ENCODE measurements at places on chromosomes 2 and 18. TPM values are rescaled to one million over a fixed set of nuclear protein-coding genes. Genes with fewer than 3 reads are reported as not detected.

CEP192 gene
- total RNA-seq: 30.9 TPM

IL1R1 gene
- 1.3 TPM for total RNA-seq

CCDC68 gene
- 2.9 TPM for total RNA-seq

LRATD1 gene
- total RNA-seq: 177 TPM

PARD6G gene
- total RNA-seq: 21.5 TPM

IL37 gene
- total RNA-seq: not detected

GRCh38 chr2:101179982-101180381 lies 28.8 kb upstream of the TBC1D8 start:
- DNase-seq: no peak

DNA sequence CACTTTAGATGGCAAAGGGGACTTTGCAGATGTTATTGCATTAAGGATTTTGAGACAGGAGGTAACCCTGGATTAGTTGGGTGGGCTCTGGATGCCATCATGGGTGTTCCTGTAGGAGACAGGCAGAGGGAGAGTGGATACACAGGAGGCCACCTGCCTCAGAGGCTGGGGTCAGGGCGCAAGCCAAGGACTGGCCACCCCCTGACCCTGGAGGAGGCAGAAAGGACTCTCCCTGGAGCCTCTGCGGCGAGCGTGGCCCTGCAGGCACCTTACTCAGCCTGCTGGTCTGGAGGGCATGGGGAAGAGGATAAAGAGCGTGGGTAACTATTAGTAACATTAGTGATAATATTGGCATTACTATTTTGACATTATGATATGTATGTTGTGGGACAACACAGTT lies 21.6 kb upstream of the OTOS start:
- no peak for DNase-seq

DNA sequence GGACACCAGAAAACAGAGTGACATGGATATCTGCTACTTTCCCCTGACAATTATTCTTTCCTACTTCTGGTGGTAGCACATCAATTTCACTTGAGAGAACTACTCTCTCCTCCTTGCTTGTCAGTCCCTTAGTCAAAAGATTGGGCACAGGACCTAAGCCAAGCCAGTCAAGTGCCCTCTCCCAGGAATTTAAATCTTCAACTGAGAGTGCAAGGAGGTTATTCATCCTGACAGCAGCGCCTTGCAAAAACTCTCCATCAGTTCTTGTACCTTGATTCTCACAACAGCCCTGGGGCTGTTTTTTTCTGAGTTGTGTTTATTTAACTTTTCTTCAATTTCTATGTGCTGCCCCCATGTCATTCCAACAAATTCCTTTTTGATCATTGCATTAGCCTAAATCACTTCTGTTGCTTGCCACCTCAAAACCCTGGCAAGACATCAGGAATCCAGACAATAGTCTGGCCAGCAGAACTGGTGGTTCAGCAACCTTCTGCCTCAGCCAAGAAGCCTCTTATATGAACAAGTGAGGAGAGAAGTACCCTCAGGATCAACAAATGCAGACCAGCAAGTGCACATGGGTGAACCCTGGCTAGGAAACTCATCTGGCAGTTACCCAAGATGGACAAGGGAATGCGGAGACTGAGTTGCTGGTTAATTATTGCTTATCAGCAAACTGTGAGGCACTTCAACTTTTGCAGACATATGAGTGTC lies 19.4 kb downstream of the COL4A3 start:
- DNase-seq: no peak

DNA sequence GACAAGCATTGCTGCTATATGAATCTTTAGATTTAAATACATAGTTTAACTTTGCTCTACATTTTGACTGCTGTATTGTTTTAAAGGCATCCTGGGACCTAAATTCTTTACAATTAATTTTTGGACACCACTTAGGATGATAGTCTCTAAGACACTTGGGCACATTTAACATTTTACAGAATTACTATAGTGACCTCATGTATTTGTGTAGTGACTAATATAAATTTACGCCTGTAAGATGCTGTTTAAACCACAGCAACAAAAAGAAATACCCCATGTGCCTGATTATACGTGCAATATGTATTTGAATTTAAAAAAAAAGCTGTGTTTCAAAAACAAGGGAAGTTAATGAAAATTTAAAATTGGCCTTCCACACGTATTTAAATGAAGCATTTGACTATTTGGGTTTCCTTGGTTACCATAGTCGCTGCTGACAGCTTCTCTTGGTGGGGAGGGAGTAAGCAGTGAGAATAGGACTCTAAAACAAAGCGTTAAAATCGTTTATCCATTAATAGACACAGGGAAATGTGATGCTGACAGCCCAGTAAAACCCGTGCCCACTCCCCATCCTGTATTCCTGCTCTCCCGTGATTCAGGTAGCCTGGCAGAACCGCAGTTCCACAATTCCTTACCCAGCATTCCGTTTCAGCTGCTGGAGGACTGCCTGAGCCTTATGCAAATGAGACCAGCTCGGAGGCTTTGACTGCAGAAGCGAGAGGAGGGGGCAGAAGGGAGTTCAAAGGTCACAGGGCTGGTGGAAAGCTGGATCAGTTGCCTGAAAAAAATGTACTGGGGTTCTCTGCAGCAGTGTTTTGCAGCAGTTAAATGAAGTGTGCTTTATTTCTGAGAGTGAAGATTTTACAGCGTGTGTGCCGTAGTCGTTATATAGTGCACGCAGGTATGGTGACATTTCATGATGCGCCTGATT lies 104.3 kb downstream of the CSRNP3 start:
- peak; percentile 53 for DNase-seq

DNA sequence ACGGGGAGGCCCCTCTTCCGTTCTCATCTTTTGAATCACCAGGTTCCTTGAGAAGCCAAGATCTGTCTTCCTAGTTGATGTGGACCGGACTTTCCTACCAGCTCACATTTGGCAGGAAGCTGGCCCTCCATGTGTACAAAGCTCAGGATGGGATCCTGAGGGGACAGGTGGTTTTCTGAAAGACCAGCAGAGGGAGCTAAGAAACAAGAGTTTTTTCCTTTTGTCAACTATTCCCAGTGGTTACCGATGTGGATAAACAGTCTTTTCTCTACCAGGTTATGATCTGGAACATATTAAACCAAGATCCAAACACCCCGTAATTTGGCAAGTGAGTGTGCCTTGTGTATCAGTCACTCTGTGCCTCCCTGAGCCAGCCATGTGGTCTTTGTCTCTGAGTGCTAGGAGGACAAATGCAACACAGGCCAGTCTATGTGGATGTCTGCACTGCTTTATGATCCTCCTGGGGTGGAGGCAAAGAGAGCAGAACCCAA lies 25.1 kb upstream of the ARHGAP25 start:
- no peak for DNase-seq

DNA sequence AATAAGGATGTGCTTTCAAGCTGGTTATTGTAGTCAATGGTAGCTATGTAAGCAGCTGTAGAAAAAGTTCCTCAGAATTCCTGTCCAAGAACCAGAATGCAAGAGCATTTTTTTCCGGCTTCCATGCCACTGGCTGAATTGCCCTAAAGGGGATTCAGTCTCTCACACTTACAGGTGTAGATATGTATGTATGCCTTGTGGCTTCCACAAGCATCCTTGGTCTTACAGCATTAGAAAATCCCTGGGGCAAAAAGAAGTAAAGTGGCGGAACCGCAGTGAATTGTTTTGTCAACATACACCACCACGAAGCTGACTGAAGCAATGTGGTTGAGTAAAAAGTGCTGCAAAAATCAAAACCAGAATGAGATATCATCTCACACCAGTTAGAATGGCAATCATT lies 54.6 kb downstream of the FANCL start:
- DNase-seq: no peak

DNA sequence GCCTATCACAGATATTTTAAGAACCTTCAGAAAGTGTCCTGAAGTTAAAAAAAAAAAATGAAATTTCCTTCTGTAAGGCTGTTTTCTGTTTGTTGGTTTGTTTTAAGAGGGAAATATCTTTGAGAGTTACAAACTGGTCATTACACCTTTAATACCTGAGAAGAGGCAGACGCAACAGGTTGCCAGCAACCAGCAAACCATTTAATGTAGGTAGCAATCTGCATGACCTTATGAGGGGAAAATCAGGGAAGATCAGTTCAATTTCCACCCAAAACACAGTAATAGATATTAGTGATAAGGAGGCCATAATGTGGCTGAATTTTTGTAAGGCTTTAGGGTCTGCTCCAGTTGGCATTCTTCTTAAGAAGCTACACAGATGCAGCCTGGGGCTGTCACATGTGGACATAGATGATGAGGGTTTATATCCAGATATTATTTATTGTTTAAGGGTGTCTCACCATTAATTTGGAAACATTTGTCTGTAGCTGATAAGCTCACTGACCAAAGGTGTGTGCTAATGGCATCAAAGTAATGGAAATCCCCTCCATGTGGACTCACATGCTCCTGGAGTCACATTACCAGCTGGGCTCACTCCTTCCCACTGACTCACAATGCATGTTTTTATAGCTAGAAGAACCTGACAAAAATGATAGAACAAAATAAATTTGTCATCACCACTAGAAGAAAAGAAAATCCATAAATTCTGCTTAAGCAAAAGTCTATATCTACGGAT lies 83.5 kb upstream of the DTNA start:
- no peak for DNase-seq

DNA sequence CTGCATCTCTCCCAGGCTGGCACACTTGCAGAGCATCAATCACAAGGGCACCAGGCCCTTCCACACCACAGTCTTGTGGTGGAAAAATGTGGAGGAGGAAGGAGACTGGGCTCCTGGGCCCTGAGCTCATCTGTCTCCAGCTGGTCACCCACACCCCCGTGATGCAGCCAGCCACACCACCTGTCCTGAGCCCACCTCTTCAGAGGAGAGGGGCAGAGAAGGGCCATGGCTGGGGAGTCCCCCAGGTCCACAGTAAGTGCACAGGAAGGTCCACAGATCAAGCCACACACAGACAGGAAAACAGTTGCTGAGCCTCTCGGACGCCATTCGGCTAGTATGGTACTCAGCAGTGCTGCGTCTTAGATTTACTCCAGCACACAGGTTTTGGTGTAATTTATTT lies 203.5 kb upstream of the SALL3 start:
- no peak for DNase-seq

DNA sequence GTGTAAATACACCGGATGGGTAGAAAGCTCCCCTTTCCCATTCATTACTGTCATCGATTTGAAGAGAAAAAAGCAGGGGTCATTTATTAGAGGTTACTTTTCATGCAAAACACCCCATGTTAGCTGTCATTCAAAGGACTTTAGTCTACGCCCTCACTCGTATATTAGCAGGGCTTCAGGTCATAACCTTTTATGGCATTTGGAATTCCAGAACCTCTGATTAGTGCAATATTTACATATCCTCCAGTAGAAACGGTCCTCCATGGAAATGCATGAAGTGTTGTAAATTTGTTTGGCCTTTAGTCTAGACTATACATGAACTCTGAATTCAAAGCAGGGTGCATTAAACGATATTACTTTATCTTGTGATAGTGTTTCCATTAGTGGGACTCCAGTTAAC lies 180.5 kb downstream of the ZNF516 start:
- no peak for DNase-seq

GRCh38 chr2:86488561-86489250 lies 47.5 kb downstream of the KDM3A start:
- DNase-seq: no peak
